Hematopoietic multipotent progenitor cell treated with erythropoietin and hydrocortisone succinate and interleukin-3 and kit ligand, for 15 days (in vitro differentiated cells): ENCODE measurements at places on chromosomes 1 and 21.
A peak's percentile ranks its signal among the peaks of the same experiment; 100 is the strongest.

DNA sequence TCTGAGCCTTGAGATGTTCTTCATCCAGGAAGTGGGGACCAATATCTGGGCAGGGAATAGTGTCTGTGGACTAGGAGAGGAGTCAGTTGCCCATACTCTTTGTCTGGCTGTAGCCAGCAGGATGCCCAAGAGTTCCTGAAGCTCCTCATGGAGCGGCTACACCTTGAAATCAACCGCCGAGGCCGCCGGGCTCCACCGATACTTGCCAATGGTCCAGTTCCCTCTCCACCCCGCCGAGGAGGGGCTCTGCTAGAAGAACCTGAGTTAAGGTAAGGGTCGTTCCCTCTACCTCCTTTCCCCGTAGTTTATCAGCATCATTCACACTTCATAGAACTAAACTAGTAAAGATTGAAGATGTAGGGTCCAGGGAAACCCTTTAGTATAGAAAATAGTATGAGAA lies 3.4 kb upstream of the PPOX start:
- DNase-seq: no peak

- no peak for DNase-seq
These were observed 47.9 kb downstream of the SLC45A1 start for GRCh38 chr1:8365661-8366362.

GRCh38 chr1:197844651-197845050 lies 57.8 kb upstream of the C1orf53 start:
- no peak for DNase-seq

GRCh38 chr21:17388226-17388625 lies 124.6 kb upstream of the CXADR start:
- DNase-seq: no peak

GRCh38 chr1:25699500-25700143 lies 83.0 kb downstream of the MAN1C1 start:
- no peak for DNase-seq

DNA sequence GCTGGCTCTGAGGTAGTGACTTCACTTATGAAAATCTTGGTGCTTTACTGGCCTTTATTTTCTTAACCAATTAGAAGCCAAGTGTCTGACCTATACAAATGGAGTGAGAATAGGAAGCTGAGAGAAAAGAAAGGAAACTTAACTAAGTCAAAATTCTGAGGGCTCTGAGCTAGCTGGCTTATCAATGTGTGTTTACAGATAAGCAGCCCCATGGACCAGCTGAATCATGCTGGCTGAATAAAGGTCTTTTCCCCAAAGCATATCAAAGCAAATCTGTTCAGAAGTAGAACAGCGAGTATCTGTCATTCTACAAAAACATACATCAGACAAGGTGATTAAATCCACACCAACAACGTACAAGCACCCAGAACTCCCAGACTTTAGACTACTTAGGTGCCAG lies 117.2 kb downstream of the BRINP2 start:
- DNase-seq: no peak

GRCh38 chr1:152167835-152168534 lies 9.0 kb upstream of the RPTN start:
- no peak for DNase-seq

DNA sequence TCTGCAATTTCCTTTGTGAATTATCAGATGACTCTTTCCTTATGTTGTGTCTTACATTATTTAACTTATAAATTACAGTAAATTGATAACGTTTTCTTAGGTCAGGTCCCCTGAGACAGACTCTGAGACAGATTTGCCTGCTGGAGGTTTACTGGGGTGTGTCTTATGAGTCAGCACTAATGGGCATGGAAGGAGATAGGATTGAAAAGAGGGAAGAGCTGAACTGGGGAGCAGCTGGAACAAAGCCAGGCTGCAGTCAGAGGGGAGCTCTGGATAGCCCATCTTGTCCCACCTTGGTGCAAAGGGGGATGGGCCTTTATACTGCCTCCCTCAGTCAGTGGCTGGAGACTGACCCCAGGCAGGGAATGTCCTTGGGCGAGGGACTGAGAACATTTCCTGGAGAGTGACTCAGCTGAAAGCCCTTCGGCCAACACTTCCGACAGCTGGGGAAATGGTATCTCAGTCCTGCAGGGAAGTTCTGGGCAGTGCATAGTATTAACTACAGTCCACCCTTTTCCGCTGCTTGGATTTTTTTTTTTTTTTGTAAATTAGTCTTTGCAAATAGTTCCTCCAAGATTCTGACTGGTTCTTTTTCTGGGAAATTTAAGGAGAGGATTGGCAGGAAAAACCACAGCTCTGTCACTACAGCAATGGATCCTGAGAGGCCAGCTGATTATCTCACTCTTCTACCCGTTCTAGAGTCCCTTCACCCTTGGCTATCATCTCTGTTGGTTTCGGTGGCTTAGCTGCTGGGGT lies 39.1 kb upstream of the CDC42BPA start:
- DNase-seq: no peak

DNA sequence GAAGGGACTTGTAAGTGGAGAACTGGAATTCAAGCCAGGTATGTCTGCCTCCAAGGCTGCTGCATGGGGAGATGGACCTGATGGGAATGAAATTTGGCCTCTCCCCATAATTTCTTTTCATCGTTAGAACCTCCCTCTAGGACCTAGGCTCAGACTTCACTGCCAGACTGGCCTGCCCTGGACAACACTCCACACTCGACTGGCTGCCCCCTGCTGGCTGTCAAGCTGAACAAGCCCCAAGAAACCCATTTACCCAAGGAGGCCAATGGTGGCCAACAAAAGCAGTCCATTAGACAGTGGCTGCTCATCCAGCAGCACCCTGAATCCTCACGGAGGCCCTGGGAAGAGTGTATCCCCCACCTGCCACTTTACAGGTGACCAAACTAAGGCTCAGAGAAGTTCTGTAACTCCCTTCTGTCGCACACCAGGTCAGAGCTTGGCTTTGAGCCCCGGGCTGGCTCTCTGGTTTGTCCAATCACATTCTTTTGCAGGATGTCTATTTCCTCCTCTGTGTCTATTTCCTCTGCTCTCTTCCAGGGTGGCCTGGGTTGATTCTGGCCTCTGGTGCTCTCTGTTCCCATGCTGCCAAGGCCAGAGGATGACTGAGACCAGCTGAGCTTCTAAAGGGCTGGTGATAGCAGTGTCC lies 3.8 kb downstream of the RNF186 start:
- DNase-seq: peak; percentile 6

GRCh38 chr1:184287001-184287400 lies 99.8 kb upstream of the C1orf21 start:
- no peak for DNase-seq

DNA sequence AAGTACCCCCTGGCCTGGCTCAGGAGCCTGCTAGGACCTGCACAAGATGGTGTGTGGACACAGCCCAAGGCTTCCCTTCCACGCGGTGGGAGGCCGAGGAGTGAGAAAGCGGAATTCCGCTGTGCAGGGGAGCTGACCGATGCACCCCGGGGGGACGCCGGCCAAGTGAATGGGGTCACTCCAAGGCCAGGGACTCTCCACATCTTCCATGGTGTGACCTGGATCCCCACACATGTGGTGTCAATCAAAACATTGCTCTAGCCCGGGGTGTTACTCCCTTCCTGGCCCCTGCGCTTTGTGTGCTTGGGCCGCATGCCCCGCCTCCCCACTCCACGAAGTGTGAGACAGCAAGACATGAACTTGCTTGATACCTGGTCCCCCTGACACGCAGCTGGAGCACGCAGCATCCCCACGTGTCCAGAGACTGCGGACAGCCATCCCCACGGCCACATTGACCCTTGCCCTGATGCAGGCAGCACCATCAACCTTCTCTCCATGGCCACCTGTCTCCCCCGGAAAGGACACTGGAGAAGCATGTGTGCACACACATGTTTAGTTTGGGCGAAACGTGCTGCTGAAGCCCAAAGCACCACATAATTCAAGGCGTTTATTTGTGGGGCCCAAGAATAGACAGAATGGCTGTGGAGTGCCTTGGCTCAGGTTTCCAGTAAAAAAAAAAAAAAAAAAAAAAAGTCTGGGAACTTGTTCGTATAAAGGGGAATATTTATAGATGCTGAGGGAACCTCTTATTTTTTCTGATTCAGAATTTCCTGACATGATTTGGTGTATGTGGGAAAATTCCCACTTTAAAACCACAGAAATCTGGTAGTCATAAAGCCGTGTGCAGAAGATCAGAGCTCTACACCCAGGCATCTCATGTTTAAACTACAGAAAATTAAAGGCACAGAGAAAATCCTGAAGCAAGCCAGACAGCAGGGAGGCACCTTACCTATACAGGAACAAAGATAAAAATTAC lies 171.7 kb downstream of the HUNK start:
- no peak for DNase-seq
